ENCODE measurements at places on chromosomes 5 and 9.

DNA sequence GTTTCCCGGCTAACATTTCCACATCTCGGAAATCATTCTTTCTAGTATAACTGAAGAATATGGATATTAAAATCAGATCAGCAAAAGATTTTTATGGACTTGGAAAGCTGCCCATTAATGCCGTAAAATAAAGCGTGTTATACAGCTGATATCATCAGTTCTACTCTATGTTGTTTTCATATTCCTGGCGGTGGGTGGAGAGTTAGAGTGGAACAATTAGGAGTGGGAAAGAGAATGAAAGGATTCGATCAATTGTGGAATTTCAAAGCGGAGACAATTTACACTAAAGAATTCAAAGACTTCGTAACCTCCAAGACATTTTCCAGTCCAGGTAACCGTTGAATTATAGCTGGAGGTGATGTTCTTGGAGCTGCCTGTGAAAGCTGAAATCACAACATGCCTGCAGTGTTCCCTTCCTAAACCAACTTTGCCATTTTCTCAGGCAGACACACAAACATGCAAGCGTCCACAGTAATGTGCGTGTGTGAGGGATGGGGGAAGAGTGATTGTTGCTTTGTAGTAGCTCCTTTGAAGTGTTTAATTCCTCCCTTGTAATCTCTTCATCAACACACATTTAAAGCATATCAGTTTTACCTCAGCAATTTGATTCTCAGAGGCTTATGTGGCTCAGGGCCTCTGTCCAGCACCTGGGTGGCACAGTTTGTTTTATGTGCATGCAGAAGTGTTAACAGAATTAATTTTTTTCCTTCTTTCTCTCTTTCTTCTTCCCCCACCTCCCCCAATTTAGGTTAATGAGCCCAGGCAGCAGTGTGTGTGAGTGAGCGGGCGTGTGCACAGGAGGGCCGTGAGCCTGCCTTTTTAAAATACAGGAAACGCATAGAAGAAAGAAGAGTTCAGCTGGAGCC, 544.1 kb downstream of the RAB3C start:
- no peak for DNase-seq

DNA sequence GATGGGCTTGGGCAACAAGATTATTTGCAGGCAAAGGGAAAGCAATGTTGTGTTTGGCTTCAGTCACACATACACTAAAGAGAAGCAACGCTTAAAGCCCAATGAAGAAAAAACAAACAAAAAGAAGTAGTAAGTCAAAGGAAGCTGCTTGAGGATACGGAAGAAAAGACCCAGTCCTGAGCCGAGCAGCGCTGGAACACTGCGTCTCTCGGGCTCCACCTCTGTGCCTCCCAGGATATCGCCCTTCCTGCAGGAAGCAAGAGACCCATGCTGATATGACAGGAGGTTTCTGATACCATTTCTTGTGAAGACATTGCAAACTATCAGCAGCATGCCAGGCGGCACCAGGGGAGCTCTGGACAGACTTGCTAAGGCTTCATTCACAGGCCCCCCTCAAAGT, 9.9 kb downstream of the GNAQ start:
- DNase-seq, result no peak

GRCh38 chr9:84230355-84231145, 110.0 kb downstream of the SLC28A3 start:
- DNase-seq, result no peak

DNA sequence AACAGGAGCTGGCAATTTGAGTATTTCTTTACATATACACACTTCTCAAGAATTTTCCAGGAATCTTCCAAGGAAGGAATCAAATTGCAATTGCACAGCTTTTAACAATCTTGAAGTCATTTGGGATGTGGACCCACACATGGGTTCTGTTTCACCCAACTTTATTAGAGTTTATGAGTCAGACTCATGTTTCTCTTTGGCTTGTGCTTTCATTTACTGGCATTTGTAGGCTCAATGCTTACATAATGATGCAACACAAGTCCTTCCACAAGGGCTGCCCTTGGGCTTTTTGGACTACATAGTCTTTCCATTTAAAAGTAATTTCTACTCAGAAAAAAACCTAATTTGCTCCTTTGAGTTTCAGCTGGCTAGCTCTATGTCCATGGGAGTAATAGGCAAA, 4.6 kb upstream of the CDC37L1 start:
- no peak for DNase-seq

GRCh38 chr5:178363501-178364325, 131.1 kb upstream of the PHYKPL start:
- no peak for DNase-seq

DNA sequence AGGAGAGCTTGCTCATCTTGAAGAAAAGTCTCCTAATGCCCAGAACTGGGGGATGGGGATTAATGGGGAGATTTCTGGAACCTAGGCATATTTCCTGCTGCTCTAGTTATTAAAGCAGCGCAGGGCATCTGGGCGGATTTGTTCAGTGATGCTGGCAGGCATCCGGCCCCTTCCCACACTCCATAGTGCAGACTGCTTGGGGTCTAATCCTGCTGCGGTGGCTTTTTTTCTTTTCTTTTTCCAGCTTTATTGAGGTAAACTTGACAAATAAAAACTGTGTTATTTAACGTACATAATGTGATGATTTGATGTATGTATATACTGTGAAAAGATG, 30.7 kb downstream of the PPARGC1B start:
- DNase-seq, result no peak

- no peak for DNase-seq
These were observed 133.4 kb upstream of the PAPPA start for GRCh38 chr9:116020146-116020545.

- DNase-seq, result no peak
These were observed 79.3 kb upstream of the SH3PXD2B start for GRCh38 chr5:172533399-172534228.

DNA sequence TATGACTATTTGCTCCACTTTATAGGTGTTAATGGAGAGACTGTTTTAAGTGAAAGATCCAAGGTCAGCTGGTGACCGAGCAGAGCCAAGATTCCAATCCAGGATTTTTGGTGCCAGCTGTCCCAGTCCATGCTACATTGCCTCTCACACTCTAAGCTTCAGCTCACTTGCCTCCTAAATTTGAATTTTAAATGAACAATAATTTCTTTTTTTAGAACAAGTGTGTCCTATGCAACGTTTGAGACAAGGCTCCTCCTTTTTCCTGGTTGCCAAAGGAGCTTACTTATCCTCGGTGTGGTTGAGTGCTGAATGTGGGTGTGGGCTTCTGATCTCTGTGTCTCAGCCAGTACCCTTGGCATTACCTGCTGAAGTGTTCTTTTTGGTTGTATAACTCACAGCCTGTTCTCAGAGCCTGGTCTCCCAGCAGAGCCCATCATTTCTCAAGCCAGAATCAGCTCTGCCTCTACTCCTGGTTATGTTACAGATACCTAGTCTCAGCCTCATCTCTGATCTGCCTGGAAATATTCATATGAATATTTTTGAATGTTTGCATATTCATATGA, 4.0 kb upstream of the PRRC1 start:
- no peak for DNase-seq

DNA sequence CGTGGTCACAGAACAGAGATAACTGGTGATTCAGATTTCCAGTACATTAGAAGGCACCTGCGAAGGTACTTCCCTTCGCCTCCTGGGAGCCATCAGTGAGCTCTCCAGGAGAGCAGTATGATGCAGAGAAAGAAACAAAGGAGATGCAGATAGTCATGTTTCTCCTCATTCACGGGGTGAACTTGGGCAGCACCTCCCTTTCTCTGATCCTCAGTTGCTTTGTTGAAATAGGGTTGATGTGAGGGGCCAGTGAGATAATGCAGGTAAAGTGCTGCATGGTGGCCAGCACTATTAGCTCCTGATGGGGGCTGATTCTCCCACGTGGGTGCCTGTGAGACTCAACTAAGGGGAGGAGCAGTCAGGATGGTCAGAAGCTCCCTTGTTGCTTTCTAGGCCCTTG, 46.6 kb upstream of the ZNF169 start:
- DNase-seq, result no peak

GRCh38 chr5:137490591-137490990, 8.5 kb downstream of the SPOCK1 start:
- no peak for DNase-seq

- DNase-seq, result no peak
These were observed 94.9 kb upstream of the TNC start for GRCh38 chr9:115212832-115213231.

DNA sequence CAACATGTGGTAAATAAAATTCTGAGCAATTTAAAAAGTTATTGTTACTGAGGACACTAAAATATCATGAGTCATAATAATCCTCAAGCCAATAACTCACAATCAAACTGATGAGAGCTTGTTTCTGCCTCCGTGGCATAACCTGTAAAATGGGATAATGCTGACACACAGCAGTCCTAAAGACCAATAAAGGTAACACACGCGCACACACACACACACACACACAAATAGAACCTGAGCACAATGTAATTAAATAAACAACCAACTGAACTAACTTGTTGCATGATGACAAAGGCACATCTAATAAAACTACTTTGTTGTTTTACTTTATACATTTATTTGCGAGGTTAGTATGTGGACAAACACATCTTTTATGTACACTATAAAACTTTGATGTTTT, 358.2 kb downstream of the BNC2 start:
- no peak for DNase-seq

DNA sequence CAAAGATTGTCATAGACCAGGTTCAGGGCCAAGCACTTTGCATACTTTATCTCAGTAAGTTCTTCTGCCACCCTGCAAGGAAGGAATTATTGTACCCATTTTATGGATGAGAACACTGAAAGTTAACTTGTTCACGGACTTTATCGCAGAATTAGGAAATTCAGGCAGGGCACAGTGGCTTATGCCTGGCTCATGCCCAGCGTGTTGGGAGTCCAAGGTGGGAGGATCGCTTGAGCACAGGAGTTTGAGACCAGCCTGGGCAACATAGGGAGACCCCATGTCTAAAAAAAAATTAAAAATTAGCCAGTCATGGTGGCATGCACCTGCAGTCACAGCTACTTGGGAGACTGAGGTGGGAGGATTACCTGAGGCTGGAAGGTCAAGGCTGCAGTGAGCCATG, 72.4 kb downstream of the MFAP3 start:
- no peak for DNase-seq

GRCh38 chr9:103188781-103189350, 193.7 kb downstream of the CYLC2 start:
- no peak for DNase-seq

DNA sequence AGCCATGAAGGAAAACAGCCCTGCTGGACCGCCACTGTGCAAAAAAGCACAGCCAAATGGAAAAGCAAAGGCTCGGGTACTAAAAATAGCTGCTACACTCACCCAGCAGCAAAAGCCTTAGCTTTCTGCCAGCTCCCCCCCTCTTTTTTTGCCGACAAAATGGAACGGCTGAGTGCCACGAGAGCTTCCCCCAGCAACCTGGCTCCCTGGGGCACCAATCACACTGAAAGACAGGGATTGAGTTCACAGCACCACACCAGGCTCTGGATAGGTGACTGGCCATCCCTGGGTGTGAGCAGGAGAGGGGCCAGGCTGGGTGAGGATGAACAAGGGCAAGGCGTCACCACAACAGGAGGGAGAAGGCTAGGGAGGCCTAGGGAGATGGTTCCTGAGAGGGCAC, 66.7 kb downstream of the SIL1 start:
- no peak for DNase-seq

DNA sequence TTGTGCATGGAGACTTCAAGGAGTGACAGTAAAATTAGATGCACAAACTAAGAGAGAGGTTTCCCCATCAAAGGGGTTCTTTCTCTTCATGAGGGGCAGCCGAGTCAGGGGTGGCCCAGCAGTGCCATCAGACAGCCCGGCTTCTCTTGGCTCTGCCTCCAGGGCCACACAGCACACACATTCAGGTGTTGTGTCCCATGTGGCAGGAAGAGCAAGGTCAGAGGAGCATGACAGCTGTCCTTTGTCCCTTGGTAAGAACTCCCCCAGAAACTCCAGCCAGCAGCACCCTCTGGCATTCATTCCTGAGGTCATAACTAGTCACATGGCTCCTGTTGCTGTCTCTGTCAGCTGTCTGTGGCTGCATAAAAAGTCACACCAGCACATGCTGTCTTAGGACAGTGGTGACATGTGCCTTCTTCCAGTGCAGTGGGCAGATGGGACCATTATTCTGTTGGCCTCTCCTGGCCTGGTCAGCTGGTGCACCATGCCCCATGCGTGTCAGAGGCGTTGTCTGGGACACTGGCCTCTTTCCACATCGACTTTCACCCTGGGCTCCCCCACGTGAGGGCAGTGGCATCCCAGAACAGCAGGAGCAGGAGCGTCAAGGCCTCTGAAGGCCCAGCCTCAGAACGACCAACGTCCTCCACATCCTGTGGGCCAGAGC, 78.4 kb upstream of the OTULINL start:
- no peak for DNase-seq

- no peak for DNase-seq
These were observed 444.0 kb upstream of the ZNF608 start for GRCh38 chr5:125190232-125191087.

GRCh38 chr5:129746876-129747275, 1.0 kb upstream of the MINAR2 start:
- DNase-seq, result no peak

GRCh38 chr5:566636-567309, 42.5 kb upstream of the SLC9A3 start:
- DNase-seq, result no peak

DNA sequence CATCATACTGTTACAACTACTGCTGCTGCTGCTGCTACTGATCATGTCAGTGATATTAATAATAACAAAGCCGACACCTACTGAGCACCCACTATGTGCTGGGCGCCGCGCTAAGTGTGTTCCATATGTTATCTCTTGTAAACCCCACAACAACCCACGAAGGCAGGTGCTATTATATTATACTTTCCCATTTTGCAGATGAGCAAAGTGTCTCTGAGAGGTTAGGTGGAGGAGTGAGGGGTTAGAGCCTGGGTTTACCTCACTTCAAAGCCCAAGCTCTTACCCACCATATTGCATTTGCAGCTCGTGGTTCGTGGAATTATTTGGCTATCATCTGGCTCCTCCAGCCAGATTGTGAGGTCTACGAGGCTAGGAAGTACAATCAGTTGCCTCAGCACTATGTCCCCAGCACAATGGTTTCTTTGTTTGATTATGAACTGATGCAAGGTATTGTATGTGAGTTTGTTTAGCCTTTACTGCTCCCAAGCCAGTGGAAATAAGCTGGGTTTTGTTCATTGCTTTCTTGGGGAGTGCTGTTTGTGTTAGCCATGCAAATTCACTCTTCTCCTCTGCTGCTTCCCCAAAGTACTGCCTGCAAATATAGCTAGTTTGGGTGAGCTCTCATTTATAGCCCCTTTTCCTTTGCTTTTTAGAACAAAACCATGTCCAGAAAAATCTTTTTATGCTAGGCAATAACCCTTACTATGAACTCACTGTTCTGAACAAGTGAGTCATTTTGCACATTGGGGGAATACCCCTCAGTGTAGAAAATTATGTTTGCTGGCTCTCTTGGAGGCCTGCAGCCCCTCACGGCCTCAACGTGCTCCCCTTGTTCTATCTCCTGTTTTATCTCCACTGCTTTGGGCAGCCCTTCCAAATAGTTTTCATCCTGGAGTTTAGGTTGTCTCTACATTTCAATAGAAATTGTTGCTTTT, 47.9 kb downstream of the ALG2 start:
- no peak for DNase-seq

- DNase-seq, result no peak
These were observed 14.9 kb upstream of the SLC22A5 start for GRCh38 chr5:132354381-132355139.
